ENCODE measurements at places on chromosomes 5 and 9. TPM values are rescaled to one million over a fixed set of nuclear protein-coding genes. Genes with fewer than 3 reads are reported as not detected.

- no peak for DNase-seq
These were observed 24.2 kb downstream of the TNIP1 start for GRCh38 chr5:151056379-151057325.

GRCh38 chr9:102832814-102833213 is 162.3 kb upstream of the CYLC2 start:
- no peak for DNase-seq

DNA sequence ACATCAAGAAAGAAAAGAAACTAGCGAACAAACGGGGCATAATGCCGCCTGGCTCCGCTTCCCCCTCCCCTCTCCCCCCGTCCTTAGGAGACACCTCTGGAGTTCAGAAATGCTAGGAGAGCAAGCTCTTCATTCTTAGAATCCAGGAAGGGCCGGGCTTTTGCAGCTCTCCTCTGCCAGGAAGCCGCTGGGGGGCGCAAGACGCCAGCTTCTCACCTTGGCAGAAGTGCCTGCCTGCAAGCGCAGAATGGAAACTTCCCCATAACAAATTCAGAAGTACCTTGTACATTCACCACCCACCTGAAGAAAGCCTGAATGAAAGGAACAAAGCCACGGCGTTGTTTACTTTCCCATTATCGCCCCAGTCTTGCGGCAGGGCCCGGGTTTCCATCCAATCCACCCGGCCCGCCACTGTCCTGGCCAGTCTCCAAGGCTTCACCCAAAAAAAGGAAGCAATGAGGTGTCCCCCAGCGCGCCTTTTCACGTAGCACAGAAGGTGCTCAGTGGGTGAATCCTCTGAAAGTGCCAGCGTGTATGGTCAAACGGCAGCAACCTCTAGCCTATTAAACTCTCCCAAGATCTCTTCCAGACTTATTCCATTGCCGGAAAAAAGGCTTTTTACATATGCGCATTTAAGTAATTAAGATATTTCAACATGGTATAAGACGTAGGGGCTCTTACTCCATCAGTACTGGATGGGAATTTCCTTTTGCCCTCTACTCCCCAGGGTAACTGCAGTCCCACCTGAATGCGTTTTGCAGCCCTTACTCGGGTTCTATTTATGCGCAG is 1.6 kb upstream of the GADD45G start:
- DNase-seq, result peak; percentile 92

The GRIA1 gene
- 0.14 TPM for total RNA-seq

GRCh38 chr5:134133188-134133994 is 18.9 kb downstream of the TCF7 start:
- DNase-seq, result no peak

The DDX4 gene
- total RNA-seq, result 0.57 TPM

GRCh38 chr9:126665644-126666035 is 51.9 kb downstream of the LMX1B start:
- no peak for DNase-seq

DNA sequence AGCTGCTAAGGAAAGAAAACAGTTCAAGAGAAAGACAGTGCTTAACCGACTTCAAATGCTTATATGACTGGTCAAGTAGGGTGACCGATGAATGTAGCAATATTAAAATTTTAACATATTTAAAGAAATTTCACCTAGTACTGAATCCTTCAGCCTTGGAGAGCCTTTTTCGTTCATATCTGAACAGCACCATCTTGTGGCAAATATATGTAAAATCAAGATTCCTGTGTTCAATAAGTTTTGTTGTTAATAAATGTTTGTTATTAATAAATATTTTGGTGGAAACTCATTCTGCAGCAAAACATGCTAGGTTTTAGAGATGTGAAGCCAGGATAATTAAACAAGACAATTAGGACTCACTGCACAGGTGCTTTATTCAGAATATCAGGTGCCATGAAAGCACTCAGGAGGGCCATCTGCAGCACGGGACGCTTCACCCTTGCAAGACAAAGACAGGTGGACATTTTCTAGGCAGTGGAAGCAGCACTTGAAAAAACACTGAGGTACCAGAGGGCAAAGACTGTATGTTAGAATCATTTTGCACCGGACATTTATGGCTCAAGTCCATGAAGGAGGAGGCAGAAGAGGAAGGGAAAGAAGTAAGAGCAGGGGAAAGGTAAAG is 15.6 kb downstream of the TICAM2 start:
- no peak for DNase-seq

- no peak for DNase-seq
These were observed 161.2 kb downstream of the FGF18 start for GRCh38 chr5:171580502-171581265.

The TMEM161B gene
- total RNA-seq, result 21.2 TPM

DNA sequence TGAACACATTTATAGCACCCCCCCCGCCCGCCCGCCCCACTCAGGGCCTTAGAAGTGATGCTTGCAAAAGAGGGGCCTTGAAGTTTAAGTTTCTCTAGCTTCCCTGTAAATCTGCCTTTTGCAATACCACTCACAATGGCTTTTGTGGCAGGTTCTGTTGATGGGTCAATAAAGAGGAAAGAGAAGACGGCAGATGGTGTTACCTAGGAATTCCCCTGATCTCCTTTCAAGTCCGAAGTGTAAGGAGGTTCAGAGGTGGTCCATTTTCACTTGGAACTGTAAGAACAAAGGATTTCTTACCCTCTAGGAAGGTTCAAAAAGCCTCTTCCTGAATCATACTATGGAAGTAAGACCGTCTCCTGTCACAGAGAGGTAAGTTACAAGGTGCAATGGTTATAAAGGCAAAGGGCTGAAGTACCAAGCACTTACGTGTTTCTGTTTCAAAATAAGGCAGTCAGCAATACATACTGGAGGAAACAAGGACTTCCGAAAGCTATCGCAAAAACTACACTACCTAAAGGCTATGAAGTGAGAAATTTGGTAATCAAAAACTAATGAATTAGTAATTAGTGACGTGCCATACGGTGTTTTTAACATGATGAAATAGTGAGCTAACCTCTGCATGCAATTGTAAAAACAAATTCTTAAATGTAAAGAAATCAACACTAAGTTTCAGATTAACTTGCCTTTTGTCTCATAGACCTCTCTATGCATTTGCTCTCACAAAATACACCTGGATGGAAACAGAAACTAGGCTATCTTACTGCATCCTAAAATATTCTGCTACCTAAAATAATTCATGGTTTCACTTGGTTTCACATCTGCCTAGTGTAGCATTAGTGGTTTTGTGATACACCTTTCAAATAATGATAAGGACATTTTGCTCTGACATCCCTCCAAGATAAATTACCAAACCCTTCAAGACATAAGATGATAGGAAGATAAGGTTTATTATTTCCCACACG is 589.4 kb upstream of the FAM174A start:
- no peak for DNase-seq

- DNase-seq, result no peak
These were observed 6.2 kb downstream of the ARSI start for GRCh38 chr5:150296496-150296895.

The PCSK5 gene
- 20.1 TPM for total RNA-seq
